ENCODE measurements at places on chromosomes 13 and 19. TPM values are rescaled to one million over a fixed set of nuclear protein-coding genes. Genes with fewer than 3 reads are reported as not detected.

GRCh38 chr19:47619763-47620162 is 10.8 kb downstream of the BICRA start:
- DNase-seq, result peak; percentile 41

DNA sequence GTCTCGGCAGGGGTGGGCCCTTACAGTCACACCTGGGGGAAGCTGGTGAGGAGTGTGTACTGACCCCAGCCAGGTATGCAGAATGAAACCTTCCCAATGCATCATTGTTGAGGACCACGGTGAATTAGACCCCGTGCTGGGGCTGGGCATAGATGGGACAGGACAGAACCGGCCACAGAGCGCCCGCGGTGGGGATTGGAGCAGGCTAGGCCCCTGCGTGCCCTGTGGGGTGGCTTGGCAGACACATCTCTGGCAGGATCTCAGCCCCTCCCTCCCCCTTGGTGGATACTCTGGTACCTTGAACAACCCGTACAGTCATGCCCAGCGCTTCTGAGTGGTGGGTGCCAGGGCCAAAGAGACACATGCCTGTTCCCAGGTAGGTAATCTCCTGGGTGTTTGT is 200.6 kb downstream of the TEX29 start:
- DNase-seq, result no peak

DNA sequence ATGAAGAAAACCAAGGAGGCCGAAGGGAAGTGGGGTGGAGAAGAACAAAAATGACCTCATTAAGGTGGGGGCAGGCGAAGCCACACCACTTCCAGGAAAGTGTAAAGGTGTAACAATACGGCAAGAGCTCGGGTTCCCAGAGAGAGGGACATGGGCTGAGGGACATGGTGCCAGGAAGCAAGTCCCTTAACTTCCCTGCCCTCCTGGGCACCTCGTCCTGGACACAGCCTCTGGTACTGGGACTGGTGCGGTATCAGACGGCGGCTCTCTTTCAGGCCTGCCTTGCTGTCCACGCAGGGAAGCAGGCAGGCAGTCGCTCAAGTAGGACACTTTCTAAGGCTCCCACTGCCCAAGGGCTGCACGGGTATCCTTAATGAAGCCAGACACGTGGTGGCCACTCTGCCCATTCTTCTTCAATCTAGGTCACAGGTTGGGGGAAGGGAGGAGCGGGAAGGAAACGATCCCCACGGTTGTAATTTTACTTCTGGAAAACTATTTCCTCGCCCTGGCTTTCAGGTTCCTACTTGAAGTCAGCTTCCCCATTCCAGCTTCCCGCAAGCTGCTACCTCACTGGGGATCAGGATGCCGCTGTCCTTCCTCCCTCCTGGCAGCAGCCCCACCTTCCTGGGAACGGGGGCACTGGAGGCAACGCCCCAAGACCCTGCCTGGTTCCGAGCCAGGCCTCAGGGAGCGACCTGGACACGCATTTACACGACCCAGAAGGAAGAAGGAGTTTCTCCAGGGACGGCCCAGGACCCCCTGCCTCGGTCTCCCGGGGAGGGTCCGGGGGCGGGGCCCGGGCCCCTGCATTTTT is 1.2 kb downstream of the AP3D1 start:
- peak; percentile 25 for DNase-seq

- peak; percentile 44 for DNase-seq
Observed at GRCh38 chr19:15629003-15629880, 11.5 kb upstream of the CYP4F3 start.

DNA sequence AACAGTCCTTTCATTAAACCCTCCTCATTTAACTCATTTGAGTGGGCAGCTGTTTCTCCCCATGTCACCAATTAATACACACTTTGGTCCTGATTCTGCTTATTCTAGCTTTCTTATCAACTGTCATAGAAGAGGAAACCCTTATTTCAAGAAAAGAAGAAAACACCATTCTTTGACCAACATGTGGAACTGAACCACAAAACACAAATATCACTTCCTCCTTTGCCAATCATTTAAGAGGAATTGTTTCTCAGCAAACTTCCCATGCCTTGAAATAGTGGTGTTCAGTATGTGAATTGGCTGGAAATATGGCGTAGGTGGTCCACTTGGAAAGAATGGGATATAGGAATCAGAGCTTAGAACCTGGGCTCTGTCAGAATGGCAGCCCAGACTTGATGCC is 20.4 kb downstream of the MBD3L2B start:
- DNase-seq, result no peak

DNA sequence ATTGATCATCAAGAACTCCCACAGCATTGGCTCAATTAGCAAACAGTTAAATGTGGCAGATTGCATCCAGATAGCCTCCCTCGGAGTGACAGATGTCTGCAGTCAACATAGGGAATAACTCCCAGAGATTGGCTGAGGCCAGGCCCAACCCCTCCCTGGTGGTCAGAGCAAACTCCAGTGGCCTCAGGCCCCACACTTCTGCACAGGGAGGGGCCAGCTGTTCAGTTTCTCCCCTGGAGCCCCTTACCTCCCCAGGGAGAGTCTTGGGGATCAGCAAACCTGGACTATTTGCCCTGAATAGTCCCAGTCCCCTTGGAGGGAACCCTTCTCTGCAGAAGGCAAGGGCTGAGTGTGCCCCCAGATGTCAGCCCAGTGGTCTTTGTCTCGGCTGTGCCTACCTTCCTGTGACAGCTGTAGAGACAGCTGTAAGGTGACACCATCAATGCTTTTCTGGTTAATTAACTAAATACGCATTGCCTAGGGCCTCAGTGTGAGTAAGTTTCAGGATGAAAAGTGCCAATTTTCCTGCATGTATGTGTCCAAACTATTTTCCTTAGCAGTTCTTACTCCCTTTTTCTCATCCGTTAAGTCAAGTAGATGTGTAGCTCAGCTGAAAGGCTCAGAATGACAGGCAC is 102.7 kb upstream of the UQCRFS1 start:
- DNase-seq, result no peak

DNA sequence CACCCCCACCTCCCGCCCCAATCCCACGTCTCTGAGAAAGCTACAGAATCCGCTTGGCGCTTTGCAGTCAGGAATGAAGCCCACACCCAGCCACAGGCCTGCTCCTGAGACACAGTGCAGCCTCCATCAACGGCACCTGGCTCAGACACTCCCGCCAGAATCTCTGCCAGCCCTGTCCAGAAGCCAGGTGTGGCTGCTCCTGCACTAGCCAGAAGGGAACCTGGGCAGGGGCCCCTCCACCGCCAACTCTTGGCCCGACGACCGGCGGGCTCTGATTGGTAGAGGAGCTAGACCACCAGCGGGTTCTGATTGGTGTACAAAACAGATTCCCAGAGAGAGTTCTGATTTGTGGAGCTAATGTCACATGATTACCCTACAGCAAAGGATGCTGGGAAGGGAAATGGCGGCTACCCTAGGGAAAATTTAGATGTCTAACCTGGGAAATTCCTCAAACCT is 2.9 kb upstream of the PPP6R1 start:
- DNase-seq, result no peak

DNA sequence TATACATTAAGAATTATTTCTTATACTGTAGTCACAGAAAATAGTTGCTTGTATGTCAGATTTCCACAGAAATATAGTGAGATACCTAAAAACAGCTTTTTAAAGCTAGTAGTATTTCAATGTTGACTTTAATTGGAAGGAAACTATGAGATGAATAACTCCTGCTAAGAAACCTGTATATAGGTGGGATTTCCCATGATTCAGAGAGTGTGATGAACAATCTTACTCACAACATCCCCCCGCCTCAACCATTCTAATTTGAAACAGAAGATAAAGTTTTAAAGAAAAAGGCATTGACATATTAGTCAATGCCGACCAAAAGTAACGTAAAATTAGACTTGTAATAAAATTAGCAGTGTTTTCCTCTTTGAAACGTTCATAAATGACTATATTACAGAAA is 1.4 kb upstream of the MIR17HG start:
- DNase-seq, result no peak

DNA sequence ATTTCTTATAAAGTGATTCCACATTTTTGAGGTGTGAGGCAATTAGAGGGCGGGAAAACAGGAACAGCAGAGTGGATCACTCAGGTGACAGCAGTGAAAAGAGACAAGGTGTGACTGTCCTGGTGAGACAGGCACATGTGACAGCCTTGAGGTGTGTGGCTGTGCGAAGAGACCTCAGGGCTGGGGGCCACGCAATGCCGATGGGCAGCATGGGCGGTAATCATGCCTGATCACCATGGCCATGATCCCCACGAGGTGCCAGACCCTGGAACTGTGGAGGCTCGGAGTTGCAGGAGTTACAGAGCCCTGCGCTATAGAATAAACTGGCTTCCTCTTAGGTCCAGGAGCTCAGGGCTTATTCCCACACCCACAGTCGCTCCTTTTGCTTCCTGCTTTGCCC is 2.0 kb downstream of the SPACA6 start:
- DNase-seq, result no peak

GRCh38 chr19:39858541-39858940 is 12.4 kb upstream of the FBL start:
- DNase-seq, result no peak

DNA sequence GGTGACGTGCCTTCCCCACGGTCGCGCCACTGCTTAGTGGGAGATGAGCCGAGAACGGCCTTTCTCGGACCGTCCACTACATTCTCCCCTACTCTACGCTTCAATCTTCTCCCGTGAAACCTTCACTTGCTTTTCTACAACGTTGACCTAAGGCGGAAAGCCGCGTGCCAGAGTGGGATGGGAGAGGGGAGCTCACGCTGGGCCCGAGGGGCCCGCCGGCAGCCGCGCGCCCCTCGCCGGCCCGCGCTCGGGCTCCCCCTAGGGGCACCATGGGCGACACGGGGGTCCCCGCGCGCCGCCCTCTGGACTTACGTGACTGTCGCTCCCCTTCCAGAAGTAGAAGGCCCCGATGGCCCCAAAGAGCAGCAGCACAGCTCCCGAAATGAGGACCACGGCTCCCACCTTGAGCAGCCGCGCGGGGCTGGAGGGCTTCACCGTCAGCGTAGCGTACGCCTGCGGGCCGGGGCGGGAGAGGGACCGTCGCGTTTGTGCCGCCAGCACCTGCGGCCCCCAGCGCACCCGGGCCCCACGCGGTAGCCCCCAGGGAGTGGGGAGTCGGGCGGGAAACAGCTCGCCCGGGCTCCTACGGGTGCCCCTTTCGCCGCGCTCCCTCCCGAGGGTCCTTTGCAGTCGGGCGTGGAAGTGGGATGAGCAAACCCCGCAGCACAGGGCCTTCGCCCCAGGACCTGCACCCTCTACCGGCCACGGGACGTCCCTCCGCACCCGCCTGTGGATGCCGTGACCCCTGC is 727 bp downstream of the CNMD start:
- DNase-seq, result no peak

DNA sequence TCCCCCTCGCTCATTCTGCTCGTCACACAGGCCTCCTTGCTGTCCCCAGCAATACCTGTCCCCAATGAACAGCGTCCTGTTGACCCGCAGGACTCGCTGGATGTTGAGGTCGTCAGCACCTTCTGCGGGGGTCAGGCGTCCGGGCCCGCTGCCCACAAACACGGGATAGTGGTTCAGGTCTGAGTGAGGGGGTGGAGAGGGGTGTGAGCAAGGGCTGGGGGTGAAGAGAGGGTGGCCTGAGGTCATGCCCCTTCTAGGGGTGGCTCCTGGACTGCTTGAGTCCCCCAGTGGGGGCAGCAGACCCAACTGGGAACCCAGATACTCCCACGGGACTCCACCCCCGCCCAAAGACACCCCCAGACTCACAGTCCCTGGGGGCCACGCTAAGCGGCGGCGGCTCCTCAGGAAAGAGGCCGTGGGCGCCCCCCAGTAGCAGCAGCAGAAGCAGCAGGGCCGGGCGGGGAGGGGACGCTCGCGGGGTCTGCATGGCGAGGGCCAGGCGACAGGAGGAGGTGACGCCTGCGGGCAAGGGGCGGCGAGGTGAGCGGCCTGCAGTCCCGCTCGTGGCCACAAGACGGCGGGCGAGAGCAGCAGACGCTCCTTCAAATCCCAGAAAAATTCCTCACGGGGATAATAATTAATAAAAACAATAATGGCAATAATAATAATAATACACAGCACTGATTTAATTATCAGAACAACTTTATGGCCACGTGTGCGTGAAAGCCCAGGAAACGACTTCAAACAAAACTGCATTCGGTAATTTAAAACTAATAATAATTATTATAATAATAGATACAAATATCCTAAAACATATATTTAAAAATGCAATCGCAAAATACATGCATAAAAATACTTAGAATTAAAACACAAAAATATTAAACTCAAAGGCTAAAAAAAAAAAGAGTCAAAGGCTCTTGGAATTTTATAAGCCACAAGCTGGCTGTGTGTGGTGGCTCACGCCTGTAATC is 1.2 kb downstream of the SEMA6B start:
- DNase-seq, result no peak

- DNase-seq, result no peak
Observed at GRCh38 chr13:71871176-71871754, 4.3 kb upstream of the DACH1 start.

GRCh38 chr19:35738887-35739229 is 3.4 kb downstream of the IGFLR1 start:
- DNase-seq, result no peak

- no peak for DNase-seq
Observed at GRCh38 chr19:13098277-13099072, 4.2 kb downstream of the LYL1 start.

DNA sequence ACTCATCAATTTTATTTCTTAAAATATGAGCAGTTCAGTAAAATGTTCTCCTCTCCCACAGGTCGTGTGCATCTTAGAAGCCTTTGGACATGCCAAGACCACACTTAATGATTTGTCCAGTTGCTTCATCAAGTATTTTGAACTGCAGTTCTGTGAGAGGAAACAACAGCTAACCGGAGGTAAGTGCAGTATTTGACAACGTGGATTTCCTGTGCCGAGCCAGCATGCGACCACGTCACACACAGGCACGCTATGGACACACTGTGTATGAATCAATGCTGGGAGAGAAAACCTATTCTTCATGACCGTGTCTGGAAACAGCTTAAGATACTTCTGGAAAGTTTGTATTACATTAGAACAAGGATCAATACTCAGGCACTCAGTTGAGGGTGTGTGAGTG is 268.5 kb downstream of the MYO16 start:
- DNase-seq, result no peak

GRCh38 chr13:73859841-73860240 is 274.4 kb downstream of the KLF12 start:
- DNase-seq, result no peak

The SDHAF1 gene
- total RNA-seq, result 38.7 TPM

The MBD3L2 gene
- total RNA-seq, result not detected

The UBE2L5 gene
- not detected for total RNA-seq

The ZNF543 gene
- 5.1 TPM for total RNA-seq

The ARID3A gene
- 3.7 TPM for total RNA-seq

The KLHL1 gene
- not detected for total RNA-seq

The PSG6 gene
- not detected for total RNA-seq

The GPR18 gene
- total RNA-seq, result not detected

The ZNF837 gene
- total RNA-seq, result 3.4 TPM

The CABP5 gene
- total RNA-seq, result not detected

All from fibroblast of the aortic adventitia (primary cell).